Activated CD8-positive, alpha-beta memory T cell treated with anti-CD3 and anti-CD28 coated beads for 24 hours (primary cell): ENCODE measurements at places on chromosomes 1 and 21.

DNA sequence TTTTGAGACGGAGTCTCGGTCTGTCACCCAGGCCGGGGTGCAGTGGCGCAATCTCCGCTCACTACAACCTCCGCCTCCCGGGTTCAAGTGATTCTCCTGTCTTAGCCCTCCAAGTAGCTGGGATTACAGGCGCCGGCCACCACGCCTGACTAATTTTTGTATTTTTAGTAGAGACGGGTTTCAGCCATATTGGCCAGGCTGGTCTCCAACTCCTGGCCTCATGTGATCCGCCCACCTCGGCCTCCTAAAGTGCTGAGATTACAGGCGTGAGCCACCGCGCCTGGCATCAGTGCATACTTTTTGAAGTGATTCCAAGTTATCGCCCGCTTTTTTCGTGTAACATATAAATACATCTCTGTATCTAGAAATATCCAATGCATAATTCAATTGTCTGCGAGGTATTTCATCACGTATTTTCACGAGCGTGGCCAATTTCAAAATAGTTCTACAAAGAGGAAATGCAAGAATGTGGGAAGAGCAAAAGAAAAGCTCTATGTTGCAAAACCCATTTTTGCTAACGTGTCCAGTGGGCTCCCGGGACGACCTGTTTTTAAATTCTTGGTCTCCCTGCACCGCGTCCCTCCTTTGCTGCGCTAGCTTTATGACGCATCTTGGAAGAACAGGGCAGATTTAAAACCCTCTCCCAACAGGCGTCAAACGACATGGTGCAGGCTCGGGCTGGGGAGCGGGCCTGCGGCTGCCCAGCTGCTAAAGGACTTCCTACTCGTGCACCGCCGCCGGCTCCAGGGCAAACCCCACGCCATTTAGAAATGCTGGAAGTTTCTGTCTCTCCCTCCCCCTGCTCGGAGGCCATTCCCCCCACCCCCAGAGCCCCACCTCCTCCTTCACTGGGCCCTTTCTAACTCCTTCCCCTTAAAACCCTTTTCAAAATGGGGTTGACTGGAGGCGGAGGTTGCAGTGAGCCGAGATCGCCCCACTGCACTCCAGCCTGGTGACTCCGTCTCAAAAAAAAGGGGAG, 923 bp upstream of the IFNGR2 start:
- DNase-seq, result peak; percentile 66

GRCh38 chr1:66929146-66929688, 4.4 kb downstream of the MIER1 start:
- no peak for DNase-seq

DNA sequence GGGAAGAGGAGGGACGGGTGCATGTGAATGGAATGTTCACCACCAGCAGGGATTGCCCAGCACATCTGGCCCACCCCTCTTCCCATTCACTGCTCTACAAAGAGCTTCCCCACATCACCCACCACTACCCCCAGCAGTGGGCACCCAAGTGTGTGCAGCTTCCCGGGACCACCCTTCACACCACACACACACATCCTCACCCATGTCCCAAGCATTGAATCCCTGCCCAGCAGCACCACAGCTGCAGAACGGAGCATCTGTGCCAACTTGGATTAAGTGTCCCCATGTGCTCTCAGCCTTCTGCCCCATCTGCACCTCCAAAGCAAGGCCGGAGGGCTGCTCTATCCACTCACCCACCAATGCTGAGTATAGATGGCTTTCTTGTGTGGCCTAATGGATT, 141.4 kb downstream of the PSMG1 start:
- no peak for DNase-seq

DNA sequence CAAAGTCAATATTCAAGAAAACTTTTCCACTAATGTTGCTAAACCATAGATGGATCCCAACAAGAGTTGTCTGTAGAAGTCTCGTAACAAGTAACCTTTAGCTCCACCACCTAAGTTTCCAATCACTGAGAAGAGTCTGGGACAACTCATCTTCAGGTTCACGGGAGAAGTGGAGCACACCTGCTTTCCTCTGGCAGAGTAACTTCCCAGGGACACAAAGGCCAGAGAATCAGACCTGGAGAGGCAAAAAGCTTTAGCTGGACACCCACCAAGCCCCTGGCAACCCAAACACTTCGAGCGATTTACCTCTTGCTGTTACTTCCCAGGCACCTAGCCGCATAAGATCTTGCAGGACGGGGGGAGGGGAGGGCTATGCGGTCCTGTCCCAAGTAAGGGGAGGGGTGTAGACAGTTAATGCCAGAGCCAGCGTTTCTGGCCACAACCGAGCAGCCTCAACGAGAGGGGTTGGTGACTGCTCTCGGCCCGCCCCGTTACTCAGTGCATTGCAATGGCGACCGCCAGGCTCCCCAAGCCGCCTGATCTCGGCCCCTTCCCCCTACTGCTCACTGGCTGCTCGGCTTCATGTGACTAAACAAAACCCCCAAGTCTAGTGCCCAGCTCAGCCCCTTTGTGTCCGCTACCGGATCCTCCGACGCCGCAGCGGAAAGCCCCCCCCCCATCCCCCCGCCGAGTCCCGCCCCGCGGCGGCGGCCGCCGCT, 709 bp downstream of the ZNF644 start:
- DNase-seq, result peak; percentile 82

- no peak for DNase-seq
Observed at GRCh38 chr1:112998592-112999235, 42.7 kb upstream of the SLC16A1 start.

GRCh38 chr1:212232090-212232489, 53.1 kb upstream of the PPP2R5A start:
- DNase-seq, result no peak

GRCh38 chr1:64686828-64687724, 57.8 kb upstream of the RAVER2 start:
- DNase-seq, result no peak

DNA sequence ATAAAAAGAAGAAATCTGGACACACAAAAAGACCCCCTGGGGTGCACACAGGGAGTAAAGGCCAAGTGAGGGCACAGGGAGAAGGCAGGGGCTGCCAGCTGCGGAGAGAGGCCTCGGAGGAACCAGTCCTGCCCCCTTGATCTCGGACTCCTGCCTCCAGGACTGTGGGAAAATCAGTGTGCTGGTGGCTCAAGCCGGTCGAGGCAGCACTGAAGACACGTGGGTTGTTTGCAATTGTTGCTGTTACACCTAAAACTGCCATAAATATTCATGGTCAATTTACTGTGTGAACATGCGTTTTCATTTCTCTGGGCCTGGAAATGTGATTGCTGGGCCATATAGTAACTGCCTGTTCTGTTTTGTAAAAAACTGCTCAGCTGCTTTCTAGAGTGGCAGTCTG, 18.5 kb downstream of the IBA57 start:
- DNase-seq, result peak; percentile 30

DNA sequence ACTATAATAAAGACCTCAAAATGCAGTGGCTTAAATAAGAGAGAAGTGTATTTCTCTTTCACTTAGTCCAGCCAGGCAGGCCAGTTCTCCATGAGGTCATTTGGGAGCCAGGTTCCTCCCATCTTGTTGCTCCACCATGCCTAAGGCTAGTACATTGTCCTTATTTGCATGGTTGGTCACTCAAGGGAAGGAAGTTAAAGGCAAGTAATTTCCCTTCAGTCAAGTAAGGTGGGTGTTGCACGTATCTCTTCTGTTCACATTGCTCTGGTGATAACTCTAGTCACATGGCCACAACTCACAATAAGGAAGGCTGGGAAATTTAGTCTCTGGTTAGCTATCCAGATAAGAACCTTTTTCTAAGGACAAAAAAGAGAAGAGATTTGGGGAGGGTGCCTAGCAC, 27.2 kb upstream of the TADA1 start:
- DNase-seq, result no peak

DNA sequence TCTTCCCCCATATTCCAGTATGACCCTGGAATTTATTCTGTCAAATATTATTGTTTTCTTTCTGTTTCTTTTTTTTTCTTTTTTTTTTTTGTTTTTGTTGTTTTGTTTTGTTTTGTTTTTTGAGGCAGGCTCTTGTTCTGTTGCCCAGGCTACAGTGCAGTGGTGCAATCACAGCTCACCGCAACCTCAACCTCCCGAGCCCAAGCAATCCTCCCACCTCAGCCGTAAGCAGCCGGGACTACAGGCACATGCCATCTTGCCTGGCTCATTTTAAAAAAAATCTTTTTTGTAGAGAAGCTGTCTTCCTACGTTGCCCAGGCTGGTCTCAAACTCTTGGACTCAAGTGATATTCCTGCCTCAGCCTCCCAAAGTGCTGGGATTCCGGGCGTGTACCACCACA, 237.6 kb downstream of the SMYD3 start:
- no peak for DNase-seq

DNA sequence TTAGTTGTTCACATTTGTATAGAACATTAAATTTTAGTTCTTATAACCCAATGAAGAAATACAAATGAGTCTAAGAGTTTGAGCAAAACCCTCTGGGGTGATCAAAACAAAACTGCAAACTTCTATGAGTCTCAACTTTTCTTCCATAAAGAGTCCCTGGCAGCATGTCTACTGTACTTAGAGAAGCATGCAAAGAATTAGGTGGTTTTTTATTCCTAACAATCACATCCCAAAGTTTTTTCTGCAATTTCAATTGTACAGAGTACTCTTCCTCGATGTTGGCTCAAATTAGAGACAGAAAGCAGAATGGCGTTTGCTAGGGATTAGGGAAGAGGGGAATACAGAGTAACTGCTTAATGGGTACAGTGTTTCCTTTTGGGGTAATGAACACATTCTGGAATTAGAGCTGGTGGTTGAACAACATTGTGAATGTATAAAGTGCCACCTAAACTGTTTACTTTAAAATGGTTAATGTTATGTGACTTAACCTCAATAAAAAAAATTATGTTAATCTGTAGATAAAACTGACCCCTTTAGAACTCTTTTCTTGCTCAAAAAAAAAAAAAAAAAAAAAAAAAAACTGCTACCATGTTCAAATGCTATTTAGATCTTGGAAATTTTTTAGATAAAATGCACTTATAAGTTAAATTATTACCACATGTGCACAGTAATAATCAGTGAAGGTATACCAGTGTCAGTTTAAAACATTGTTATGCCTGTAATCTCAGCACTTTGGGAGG, 4.8 kb downstream of the RC3H1 start:
- DNase-seq, result no peak

DNA sequence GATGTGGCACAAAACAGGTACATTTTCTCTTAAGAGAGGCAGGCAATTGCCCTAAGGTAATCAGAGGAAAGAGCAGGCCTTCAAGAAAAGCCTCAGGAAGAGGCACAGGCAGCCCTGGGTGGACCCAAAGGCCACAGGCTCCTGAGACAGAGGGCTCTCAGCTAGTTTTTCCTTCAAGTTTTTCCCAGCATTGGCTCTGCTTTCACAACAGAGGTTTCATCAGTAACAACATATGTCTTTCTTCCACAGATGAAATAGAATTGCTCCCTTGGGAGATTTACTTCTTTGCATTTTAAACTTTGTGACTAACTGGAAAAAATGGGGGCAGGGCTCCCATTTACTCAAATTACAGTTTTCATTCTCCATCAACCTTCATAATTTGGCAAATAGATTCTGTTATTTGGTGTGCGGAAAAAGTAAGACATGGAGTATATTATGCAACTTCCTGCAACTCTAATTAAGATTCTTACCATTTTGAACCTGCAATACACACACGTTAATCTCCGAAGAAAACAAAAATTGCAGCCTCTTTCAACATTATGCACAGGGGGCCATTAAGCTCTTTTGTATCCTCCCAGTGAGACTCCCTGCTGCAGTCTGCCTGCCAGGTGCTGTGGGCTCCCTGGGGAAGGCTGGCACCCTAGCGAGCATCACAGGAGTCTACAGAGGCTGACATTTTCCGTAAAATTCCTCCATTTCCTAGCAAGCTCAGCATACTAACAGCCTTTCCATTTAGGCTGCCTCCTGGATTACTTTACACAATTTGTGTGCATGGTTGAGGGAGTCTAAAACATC, 282.3 kb downstream of the USH2A start:
- no peak for DNase-seq

DNA sequence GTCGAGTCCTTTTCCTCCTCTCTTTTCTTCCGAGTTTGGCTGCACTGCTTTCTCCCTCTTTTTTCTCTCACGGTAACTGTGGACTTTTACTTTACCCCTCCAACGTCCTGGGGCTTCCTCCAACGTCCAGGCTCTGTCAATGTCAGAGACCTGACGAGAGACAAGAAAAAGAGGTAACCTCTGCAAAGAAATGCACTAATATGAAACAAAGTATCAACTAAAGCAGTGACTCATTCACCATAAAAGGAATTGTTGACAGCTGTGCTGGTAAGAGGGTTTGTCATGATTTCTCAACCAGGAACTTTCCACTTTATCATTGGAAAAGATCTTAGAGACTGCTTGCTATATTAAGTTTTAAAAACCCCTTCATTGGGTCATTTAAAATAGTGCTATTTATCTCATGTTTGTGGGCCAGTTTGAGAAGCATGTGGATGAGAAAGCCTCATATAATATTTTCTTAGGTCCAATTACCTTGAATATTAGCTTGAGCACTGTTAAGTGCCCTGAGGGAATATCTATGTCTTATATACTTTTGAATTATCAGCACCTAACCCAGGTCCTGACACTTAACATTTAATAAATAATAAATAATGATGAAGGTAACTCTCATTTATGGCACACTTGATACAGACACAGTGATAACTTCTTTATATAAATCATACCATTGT, at the start of gene GBP2:
GBP2 (minus strand) TSS at position 202 of the 668 bp plus-strand sequence. CDS start 4,148 bp downstream, outside the sequence.
- peak; percentile 71 for DNase-seq

- no peak for DNase-seq
Observed at GRCh38 chr1:33867684-33868083, 3.8 kb downstream of the HMGB4 start.

GRCh38 chr1:225762444-225762843, 15.2 kb upstream of the SRP9 start:
- DNase-seq, result no peak

- no peak for DNase-seq
Observed at GRCh38 chr1:226530591-226530990, 18.0 kb upstream of the STUM start.

GRCh38 chr1:47521034-47521881, 83.4 kb downstream of the FOXD2 start:
- DNase-seq, result no peak

DNA sequence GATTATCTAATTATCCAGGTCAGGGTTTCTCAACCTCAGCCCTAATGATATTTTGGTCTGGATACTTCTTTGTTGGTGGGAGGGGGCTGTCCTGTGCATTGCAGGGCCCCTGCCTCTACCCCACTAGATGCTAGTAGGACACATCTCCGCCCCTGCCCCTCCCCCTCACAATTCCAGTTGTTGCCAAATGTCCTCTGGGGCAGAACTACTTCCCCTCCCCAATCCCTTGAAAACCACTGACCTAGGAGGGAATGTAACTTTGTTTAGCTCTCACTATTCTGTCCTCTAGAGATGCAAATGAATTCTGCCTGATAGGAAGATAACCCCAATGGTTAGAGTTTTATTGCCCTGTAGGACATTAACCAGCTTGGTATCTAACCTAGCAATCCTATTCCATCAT, 8.1 kb downstream of the CACNA1S start:
- DNase-seq, result no peak

GRCh38 chr1:107449326-107449725, 308.5 kb downstream of the NTNG1 start:
- DNase-seq, result no peak

DNA sequence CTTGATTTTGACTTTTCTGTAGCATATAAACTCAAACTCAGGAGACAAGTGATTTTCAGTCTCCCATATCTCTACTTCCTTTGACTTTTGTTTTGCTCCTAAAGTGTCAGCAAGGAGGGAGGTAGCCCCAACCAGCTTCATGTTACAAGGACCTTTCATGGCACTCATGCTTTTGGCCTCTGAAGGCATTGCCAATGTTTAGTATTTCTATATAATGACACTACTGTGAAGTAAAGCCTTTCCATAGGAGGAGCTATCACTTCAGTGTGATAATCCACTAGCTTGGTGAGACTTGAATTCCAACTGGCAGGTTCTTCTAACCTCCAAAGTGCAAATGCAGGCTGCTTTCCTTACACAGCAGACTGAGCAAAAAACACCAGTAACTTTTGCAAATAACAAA, 14.4 kb downstream of the COLGALT2 start:
- DNase-seq, result no peak
